Upper lobe of left lung (tissue), 6 donors: ENCODE measurements at places on chromosomes 4 and X. TPM values are rescaled to one million over a fixed set of nuclear protein-coding genes. Genes with fewer than 3 reads are reported as not detected.

PRRG3 gene
- not detected for total RNA-seq

LGI2 gene
- 1.3 TPM for total RNA-seq

UGT2B17 gene
- not detected for total RNA-seq

ZNF711 gene
- 0.98 TPM for total RNA-seq

CASP6 gene
- total RNA-seq: 12.1 TPM

MAGEA4 gene
- total RNA-seq: not detected

IL21 gene
- total RNA-seq: not detected

CENPI gene
- 0.98 TPM for total RNA-seq

SFRP2 gene
- 45.2 TPM for total RNA-seq

TMEM154 gene
- total RNA-seq: 3.0 TPM

POU4F2 gene
- total RNA-seq: not detected

DNA sequence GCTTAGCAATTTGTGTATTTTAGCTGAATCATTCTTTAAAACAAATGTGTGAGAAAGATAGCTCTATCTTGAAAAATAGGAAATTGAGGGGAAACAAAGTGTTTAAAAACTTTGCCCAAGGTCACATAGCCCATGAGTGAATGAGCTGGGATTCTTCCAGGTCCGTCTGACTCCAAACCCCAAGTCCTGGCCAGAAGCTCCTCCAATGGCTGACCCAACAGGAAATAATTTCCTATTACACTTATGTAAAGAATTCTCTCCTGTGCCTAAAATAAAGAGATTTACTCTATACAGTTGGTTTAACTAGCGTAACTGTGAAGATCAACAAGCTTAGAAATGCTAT, 287.6 kb downstream of the ARHGAP24 start:
- DNase-seq: no peak

- DNase-seq: no peak
Observed at GRCh38 chr4:79467246-79467932, 59.4 kb upstream of the GK2 start.

- DNase-seq: no peak
Observed at GRCh38 chr4:38623260-38623659, 40.7 kb upstream of the KLF3 start.

DNA sequence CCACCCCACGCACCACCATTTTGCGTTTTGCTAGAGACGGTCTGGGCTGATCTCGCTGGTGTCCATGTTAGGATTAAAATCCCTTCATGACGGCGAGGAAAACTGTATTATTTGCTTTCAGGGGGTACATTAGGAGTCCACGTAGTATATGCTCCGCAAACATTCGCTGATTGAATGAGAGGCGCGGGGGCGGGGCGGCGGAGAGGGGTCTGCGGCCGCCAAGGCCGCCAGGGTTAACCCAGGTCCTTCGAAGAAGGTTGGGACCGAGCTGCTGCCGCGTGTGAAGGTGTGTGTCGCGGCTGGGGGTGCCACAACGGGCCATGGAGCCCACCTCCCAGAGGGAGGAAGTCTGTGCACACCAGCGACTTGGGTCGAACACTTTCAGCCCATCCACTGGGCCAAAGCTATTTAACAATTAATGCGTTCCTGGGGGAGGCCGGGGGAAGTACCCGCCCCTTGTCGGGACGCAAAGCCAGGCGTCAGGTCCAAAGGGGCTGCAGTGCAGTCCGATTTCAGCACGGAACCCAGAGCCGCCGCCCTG, 6.4 kb upstream of the PITX2 start:
- no peak for DNase-seq

DNA sequence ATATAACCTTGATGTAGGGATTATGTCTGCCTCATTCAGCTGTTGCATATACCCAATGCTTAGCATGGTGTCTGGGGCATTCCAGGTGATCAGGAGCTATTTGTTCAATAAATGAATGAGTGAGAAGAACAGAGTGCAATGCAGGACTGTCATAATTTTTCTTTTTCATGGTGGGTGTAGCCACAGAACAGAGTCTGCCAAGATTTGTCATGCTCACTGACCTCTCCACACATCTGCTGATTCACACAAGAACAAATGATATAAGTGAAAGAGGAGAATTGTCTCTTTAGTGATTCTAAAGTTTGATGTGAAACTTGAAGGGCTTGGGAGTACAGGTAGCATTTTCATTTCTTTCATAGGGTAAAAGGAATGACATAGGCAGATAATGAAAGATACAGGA, 64.4 kb upstream of the TEX13D start:
- no peak for DNase-seq

GRCh38 chr4:123659730-123660129, 263.1 kb downstream of the SPRY1 start:
- DNase-seq: no peak

- no peak for DNase-seq
Observed at GRCh38 chrX:120692319-120692718, 62.5 kb upstream of the C1GALT1C1 start.

DNA sequence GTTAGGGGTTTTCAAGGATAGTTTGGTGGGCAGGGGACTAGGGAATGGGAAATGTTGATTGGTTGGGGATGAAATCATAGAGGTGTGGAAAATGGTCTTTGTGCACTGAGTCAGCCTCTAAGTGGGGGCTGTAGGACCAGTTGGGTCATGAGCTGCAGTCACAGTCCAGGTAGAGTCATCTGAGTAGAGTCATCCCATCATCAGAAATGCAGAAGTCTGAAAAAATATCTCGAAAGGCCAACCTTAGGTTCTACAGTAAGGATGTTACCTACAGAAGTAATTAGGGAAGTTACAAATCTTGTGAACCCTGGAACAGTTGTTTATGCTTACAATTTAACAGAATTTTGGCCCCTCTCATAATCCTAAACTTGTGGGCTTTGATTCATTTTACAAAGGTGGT, 63.4 kb upstream of the AP1S2 start:
- DNase-seq: no peak

GRCh38 chr4:141131723-141132071, 1.6 kb downstream of the RNF150 start:
- no peak for DNase-seq

DNA sequence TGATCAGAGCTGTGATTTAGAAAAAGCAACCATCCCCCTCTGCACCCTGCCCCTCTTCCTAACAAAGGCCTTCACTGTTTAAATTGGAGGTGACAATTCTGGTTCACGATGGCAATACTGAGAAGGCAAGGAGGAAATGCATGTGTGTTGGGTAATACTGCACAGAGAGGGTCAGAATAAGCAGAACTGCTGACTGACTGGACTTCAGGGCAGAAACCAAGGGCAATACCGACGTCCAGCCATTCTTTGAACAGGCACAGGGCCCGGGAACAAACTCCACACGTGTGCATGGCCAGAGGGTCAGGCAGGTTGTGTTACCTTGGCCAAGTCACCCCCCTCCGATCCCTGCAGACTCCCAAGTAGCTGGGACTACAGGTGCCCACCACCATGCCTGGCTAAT, 6.0 kb downstream of the ACSL1 start:
- no peak for DNase-seq

DNA sequence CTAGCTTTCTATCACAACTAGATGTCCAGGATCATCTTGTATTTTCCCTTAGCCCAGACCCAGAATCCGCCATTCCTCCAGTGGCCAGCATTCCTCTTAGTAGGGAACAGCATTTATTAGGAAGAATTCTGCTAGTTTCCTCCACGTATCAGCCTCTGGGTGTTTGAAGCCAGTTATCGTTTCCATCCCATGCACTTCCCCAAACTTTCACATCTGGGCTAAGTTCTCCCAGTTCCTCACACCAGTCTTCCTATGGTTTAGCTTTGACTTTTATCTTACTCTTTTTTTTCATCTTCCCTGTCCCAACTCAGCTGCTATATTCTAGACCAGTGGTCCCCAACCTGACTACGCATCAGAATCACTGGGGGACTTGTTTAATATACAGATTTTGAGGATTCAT, 53.5 kb upstream of the PRSS48 start:
- no peak for DNase-seq

DNA sequence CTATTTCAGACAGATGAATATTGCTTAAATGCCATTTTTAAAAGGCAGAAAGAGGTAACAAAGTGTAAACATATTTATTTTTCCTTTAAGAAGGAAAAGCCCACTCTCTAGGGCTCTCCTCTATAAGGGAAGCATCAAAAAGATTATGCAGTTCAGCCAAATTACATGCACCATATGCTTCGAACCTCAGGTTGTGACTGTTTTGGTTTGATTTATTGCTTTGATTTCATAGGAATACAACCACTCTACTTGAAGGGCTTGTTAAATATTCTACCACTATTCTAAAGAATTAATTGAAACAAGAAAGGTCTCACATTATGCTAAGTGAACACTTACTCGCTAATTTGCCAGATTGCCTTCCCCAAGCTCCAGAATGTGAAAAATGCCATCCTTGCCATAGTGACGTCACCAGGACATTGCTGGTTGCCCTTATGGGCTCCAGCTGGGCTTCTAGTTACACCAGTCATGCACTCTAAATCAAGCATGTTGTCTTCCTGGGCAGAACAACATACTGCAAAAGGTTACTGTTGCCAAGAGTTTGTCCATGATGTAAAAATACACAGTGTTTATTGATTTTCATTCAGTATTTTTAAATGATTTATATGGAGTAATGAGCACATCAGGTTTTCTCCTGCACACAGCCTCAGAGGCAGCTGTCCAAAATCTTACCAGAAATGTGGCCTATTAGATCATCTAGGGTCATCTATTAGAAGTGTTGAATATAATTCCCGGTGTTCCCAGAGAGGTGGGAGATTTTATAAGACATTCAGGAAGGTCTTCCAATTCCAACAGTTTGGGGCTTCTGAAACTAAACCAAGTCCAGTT, 164.4 kb upstream of the RAPGEF2 start:
- DNase-seq: no peak

GRCh38 chr4:121370729-121371325, 10.0 kb downstream of the QRFPR start:
- no peak for DNase-seq
